Lower lobe of right lung (tissue), 2 donors: ENCODE measurements at places on chromosomes 5 and 9. TPM values are rescaled to one million over a fixed set of nuclear protein-coding genes. Genes with fewer than 3 reads are reported as not detected.

- DNase-seq = no peak
Measured at GRCh38 chr5:132748522-132749000, 1.3 kb downstream of the CCNI2 start.

The ADAMTS12 gene
- 7.6 TPM for total RNA-seq

GRCh38 chr9:132230605-132231004 is 68.7 kb downstream of the NTNG2 start:
- no peak for DNase-seq

- no peak for DNase-seq
Measured at GRCh38 chr5:133229931-133230664, 178.3 kb downstream of the HSPA4 start.

DNA sequence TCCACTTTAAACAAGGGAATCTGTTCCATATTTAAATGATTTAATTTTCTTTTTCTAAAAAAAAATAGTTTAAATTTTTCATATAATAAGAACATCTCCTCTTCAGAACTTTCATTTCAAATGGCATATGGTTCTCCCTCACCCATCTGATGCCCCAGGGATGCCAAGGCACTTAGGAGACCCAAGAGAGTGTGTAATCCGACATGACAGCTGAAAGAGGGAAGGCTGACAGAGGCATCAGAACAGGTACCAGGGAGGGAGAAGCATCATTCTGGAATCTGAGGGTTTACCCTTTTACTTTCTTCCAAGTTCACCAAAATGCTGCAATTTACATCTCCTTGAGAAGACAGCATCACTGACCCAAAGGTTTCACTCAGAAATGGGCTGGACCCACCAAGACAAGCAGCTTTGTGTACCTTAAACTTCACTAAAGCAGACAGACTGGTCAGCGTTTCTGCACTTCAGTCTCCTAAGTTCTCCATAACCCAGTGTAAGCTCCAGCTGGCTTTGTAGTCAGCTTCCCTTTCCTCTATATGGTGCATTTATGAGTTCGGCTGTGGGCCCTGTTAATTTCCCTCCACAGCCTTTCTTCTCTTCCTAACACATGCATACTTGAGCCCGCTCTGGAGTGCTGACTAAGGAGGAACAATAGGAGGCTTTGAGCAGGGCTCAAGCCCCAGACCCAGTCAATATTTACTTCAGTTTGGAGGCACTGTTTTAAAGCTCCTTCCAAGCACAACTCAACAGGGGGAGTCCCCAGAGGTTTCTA is 17.7 kb downstream of the EFNA5 start:
- DNase-seq = no peak

DNA sequence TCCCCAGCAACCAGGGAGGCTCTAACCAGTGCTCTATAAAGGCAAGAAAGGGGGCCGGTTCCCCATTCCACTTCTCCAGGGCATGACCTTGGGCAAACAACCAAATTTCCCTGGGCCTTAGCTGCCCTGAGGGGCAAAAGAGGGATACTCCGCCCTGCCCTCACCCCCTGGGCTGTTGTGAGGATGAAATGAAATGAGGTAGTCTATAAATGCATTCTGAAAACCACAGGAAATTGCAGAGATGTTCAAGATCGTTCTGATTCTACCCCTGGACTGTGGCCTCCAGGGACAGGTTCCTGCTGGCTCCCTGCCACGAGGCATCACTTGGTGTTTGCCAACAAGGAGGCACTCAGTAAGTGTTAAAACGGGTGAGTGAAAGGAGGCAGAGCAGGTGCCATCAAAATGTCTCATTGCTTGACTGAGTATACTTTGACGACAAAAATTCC is 5.7 kb downstream of the RAPGEF1 start:
- DNase-seq = peak; percentile 78

GRCh38 chr5:177509991-177510566 is 453 bp upstream of the DOK3 start:
- no peak for DNase-seq

GRCh38 chr5:122906768-122907167 is 61.4 kb downstream of the SNX24 start:
- no peak for DNase-seq

DNA sequence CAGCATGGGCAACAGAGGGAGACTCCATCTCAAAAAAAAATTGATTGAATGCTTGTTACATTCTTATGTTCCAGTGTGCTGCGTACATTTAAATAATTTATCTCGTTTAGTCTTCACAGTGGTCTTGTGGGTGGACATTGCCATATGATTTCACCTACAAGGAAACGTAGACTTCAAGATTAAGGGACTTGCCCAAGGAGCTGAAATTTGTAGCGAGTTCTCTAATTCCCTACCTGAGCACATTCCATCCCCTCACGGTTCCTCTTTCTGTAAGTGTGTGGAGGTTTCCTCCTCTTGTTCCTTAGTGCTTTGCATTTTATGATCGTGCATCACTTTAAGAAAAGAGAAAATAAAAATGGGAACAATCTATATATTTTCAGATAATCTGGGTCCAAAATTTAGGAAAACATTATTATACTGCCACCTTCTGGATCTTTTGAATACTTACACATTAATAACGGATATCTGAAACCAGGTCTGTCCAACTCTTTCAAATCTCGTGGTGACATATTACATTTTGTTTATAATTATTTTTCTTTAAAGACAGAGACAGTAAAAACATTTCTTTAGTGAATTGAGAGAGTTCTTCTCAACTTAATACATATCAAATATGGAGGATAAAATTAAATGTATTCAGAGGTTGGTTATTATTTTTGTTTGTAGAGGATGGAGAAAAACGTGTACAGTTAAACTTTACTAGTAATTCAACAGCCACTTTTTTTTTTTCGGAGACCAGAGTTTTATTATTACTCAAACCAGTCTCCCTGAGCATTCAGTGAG is 29.9 kb upstream of the C7 start:
- DNase-seq = no peak
